AG04449 (cell line): ENCODE measurements at places on chromosomes 13 and 19.

DNA sequence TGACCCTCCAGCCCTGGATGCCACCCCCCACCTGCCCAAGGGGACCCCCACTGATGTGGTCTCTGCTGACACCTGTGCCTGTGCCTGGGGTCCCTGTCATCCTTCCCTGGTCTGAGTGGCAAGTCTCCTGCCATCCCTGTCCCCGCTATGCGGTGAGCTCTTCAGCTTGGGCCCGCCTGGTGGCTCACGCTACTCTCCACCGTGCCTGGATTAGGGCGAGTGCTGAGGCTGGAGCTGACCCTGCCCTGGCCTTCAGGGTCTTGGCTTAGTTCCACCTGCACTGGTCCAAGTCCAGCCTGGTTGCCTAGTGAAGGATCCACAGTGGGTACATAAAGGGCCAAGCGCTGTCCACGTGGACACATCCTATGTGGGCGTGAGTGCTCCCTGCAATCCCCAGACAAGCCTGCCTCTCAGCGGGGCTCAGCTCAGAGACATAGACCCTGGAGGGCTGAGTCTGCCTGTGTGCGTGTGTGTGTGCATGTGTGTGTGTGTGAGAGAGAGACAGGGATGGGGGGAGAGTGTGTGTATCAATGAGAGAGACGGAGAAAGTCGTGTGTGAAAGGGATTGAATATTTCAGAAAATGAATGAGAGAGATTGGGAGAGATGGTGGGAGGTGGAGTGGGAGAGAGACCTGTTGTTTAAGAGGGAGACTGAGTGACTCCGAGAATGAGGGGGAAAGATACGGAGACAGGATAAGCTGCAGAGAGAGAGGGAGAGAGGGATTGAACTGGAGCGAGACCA lies 22.1 kb downstream of the WTIP start:
- DNase-seq: no peak

- DNase-seq: no peak
These were observed 122.8 kb downstream of the MTUS2 start for GRCh38 chr13:28942906-28943305.

DNA sequence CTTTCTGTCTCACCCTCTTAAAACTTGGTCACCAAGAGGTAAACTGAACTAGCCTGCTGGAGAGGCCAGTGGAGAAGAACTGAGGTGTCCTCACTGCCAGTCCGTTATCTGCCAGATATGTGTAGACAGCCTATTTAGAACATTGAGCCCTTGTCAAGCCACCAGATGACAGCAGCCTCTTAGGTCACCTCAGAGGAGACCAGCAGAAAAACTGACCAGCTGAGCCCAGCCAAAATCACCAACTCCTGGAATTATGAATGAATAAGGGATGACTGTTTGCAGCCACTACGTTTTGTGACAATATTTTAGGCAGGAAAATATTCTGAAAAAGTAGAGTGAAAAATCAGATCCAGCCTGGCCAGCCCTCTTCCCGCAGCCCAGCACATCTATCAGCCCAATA lies 513.9 kb downstream of the DCT start:
- DNase-seq: no peak

DNA sequence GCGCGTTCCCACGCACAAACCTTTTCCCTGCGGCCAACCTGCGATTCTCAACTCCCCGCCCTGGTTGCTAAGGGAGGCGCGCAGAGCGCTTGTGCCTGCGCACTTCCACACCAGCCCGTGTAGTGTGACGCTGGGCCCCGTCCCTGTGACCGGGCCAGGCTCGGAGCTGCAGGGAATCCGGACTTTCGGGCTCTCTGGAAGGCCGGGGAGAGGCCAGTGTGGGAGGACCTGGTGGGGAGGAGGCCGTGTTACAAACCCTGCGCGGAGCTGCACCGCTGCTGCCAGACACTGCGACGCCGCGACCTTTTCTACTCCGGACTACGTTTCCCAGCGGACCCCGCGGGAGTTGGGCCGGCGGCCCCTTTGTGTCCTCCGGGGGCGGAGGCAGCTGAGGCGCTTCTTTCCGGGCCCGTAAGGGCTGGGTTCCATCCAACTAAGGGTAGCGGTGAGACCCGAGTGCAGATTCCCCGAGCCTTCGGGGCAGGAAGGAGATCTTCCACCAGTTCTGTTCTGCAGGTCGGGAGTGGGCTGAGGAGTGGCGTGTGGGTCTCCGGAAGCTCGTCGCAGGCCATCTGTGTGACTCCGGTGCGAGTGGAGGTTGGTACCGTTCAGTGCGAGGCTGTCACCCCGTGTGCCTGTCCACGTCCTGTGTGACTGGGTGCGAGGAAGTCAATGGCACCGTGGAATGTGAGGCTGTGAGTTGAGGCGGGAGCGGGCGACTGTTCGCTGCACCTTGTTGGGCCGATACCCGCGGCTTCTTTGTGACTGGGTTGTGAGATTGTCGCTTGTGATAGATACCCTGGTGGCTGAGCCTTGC lies at the start of gene ZNF570:
ZNF570 (plus strand) TSS at position 396 of the 817 bp plus-strand sequence. CDS start 999 bp downstream, outside the sequence.
- no peak for DNase-seq

DNA sequence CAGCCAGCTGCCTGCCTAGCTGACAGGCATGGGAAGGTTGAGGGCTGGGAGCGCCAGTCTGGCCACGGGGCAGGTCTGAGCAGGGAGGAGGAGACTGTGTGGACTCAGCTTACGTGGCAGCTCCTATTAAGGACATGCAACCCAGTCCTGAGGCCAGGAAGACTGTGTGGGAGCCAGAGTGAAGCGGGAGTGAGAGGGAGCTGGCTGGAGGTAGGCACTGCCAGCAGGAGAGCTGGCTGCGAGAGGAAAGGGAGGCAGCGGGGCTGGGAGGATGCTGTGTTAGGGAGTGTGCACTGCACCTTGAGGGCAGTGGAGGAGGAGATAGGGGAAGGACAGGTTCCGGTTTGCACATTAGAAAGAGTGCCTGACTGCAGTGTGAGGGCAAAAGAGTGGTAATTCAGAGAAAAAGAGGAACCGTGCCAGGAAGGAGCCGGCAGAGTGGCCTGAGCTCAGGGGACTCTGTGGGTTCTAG lies 99.2 kb downstream of the SLC7A1 start:
- no peak for DNase-seq

GRCh38 chr13:59360108-59360507 lies 803.6 kb downstream of the DIAPH3 start:
- DNase-seq: no peak

GRCh38 chr19:9935506-9936325 lies 599 bp downstream of the OLFM2 start:
- no peak for DNase-seq

DNA sequence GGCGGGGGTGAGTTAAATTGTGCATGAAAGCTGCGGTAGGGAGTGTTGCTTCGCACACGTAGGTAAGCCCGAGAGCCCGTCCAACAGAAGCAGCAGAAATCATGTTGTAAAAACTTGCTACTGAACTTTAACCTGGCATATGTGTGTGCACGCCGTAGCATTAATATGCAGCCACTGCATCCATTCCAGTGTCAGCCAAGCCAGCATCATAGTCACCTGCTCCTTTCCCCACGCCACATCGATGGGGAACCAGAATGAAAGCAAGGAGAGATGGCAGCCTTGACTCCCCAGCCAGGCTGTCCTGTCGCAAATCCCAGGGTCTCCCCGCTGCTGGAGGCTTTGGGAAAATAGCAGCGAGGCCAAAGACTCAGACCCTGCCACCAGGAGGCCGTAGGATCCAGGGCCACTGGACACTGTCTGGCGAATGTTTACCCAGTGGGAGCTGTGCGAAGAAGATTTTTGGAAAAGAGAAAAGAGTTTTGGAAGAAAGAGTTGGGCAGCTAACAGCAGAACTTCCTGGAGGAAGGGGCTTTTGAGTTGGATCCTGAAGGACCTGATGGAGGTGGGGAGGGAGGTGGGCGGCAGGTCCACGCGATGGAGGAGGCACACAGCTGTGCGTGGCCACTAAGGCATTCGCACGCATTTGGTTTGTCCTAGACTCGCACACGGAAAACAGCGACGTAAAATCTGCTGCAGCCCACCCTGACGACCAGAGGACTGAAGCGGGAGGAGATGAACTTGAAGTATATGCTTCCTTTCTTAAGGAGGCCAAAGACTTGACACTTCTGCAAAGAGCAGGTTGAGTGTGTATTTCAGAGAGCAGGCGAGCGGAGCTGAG lies 48.7 kb upstream of the RANBP3 start:
- no peak for DNase-seq

- no peak for DNase-seq
These were observed at the start of gene FBXO17 for GRCh38 chr19:38975214-38975860. TSS of gene FBXO17 (minus strand) at chr19:38975742. CDS start at chr19:38950319, 25,423 bp downstream.

GRCh38 chr13:79907527-79907926 lies 426.6 kb downstream of the NDFIP2 start:
- DNase-seq: no peak

GRCh38 chr13:77918391-77919245 lies at the start of gene EDNRB:
TSS of gene EDNRB (minus strand) at chr13:77918831. CDS start at chr13:77918573, 258 bp downstream.
- DNase-seq: no peak

GRCh38 chr13:78636495-78636894 lies 22.5 kb downstream of the OBI1 start:
- no peak for DNase-seq

GRCh38 chr19:30673336-30673735 lies 301.2 kb downstream of the ZNF536 start:
- no peak for DNase-seq

DNA sequence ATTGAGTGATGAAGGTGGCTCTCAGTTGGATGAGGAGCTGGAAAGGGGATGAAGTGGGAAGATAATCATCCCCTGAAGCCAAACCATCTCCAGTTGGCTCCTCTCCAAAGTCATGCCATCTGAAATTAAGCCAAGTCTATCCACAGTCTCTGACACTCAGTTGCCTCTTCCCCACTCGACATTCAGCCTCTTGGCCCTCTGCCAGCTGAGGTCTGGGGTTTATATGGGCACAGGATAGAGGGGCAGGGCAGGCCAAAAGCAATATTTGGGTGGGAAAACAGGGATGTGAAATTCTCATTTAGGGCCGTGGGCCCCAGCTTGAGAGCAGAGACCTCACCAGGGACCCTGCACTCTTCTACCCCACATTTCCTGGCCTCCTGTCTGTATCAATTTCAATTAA lies 85.9 kb downstream of the SLITRK1 start:
- no peak for DNase-seq

DNA sequence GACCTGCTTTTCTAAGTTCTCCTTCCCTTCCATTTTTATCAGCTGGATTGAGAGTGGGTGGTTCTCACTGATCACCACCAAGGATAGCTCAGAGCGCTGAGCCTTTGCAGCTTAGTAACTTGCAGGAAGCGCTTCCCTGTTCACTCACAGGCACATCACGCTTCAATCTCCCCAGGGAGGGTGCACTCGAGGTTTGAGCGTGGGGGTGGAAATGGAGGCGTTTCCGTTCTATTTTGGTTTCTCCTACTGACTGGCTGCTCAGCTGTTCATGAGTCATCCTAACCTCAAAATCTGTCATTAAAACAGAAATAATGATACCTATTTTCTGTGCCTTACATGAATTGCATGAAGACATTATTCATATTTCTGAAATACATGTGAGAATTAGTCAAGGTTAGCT lies 292.1 kb downstream of the SPRY2 start:
- DNase-seq: peak; percentile 91

GRCh38 chr13:90793261-90793820 lies 554.1 kb upstream of the MIR17HG start:
- DNase-seq: no peak

GRCh38 chr19:17104679-17105078 lies 29.1 kb downstream of the MYO9B start:
- DNase-seq: no peak

DNA sequence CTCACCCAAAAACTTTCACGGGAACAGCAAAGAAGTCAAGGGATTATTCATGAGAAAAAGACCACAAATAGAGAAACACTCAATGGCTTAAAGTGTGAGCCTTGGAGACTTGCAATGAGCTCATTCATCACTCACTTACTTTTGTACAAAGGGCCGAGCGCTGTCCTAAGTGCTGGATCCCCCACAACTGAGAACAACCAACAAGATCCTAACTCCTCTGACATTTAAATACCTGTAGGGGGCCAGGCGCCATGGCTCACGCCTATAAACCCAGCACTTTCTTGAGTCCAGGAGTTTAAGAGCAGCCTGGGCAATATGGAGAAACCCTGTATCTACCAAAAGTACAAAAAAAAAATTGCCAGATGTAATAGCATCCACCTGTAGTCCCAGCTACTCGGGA lies 29.4 kb upstream of the ZNF507 start:
- no peak for DNase-seq

DNA sequence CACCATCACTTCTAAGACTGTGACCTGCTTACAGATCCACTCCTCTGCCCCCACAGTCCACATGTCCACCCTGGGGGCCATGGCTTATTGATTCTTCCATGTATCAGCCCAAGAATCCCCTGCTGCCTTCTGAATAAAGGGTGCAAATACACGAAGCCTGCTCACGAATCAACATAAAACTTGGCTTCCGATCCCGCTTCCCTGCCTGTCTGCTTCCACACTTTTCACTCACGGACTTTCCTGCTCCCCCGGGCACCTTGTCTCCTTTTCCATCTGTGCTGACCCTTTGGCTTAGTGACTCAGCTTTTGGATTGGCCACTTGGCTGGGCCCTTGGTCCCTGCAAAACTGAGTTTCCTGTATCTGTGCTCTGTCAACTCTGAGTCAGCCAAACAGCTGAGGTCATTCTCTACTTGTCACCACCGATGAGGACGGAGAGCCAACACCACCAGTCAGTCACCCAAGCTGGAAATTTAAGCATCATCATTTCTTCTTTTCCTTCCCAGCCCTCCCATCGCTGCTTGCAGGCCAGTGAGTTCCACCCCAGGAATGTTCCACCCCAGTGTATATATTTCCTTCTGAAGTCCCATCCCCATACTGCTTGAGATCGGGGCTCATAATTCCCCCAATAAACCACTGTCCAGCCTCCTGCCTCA lies 11.4 kb upstream of the USP12 start:
- no peak for DNase-seq

- DNase-seq: no peak
These were observed 34.9 kb upstream of the FXYD3 start for GRCh38 chr19:35080613-35081170.

DNA sequence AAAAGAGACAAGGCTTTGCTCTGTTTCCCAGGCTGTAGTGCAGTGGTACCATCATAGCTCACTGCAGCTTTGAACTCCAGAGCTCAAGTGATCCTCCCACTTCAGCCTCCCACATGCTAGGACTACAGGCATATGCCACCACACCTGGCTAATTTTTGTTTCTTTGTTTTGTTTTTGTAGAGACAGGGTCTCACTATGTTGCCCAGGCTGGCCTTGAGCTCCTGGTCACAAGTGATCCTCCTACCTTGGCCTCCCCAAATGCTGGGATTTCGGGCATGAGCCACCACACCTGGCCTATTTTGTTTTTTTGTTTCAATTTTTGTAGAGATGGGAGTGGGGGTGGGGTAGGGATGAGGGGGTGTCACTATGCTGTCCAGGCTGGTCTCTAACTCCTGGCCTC lies 6.9 kb downstream of the WDR87 start:
- no peak for DNase-seq

- no peak for DNase-seq
These were observed 333.2 kb downstream of the DNAJC15 start for GRCh38 chr13:43356567-43356966.

GRCh38 chr13:27666951-27667350 lies 45.3 kb downstream of the POLR1D start:
- no peak for DNase-seq

GRCh38 chr19:11377237-11377636 lies 2.8 kb downstream of the SWSAP1 start:
- DNase-seq: peak; percentile 57

- DNase-seq: no peak
These were observed 824.0 kb downstream of the UQCRFS1 start for GRCh38 chr19:28388988-28389387.

- no peak for DNase-seq
These were observed 1.6 kb downstream of the ESD start for GRCh38 chr13:46795321-46795720.
